ENCODE measurements at places on chromosomes 4 and X.

DNA sequence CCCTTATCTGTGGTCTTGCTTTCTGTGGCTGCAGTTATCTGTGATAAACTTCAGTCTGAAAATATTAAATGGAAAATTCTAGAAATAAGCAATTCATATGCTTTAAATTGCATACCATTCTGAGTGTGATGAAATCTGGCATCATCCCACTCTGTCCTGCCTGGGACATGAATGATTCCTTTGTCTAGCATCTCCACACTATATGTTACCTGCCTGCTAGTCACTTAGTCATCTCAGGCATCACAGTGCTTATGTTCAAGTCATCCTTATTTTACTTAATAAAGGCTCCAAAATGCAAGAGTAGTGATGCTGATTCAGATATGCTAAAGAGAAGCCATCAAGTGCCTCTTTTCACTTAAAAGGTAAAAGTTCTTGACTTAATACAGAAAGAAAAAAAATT lies 14.3 kb upstream of the RAB9B start:
- DNase-seq: no peak

GRCh38 chr4:80611678-80611979 lies 276.1 kb downstream of the CFAP299 start:
- no peak for DNase-seq

DNA sequence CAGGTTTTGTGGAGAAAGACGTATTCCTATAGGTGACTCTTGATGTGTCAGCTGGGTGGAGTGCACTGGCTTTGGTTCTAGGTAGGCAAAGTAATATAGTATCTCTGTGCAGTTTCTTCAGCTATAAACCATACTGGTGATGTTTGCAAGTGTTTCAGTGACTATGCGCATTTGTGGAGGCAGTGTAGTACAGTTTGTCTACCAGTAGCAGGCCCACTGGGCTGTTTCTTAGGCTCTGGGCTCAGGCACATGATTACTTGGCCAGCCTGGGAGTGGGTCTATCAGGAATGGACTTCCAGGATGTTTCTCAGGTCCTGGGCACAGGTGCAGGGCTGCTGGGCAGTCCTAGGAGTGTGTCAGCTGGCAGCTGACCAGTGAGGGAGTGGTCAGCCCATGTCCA lies 51.9 kb upstream of the INTU start:
- DNase-seq: no peak

DNA sequence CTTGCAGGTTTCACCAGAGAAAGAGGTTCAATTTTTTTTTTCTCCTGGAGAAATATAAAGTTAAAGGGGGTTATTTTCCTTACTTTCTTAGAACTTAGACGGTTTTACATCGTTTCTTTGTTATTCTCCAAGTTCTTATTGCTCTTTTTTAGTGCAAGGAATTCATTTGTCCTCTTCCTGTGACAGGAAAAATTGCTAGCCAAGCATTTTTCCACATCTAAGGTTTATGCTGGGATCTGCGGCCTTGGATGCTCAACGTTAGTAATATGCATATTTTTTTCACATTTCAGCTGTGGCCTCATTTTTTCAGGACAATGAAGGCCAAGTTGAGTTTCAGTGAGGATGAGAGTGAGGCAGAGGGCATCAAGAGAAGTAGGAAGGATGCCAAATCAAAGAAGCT lies 948.9 kb downstream of the PCDH19 start:
- no peak for DNase-seq

- DNase-seq: no peak
These were observed 21.9 kb downstream of the SMS start for GRCh38 chrX:21962361-21962760.

DNA sequence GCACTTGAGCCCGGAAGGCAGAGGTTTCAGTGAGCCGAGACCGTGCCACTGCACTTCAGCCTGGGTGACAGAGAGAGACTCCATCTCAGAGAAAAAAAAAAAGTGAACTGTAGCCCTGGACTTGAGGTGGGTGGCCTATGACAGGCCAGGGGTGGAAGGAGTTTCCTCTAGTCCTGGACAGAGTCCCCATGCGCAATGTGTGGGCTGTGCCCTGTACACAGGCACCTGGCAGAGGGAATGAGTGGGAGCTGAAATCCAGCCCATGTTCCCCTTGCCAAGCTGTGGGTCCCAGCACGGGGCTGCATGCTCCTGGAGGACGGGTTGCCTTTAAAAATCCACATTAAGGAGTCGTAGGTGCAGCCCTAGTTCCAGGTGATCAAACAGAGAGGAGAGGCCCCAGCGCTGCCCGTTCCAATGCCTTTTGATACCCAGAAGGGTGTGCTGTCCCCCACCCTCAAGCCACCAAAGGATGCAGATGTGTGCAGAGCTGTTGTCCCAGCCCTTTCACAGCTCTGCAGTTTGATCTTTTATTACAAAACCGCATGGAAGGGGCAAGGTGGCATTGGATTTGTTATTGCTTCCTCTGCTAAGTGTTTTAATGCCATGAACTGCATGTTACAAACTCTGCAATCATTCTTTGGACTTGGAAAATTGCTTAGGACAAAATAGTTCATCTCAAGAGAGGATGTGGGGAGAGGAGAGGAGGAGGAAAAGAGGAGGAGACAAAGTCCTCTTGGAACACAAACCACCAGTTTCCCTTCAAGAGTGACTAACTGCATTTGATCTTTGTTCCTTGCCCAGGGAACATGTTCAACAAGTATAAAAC lies 38.0 kb upstream of the PDK3 start:
- no peak for DNase-seq

GRCh38 chrX:24294619-24295018 lies 19.2 kb downstream of the SUPT20HL2 start:
- peak; percentile 13 for DNase-seq

DNA sequence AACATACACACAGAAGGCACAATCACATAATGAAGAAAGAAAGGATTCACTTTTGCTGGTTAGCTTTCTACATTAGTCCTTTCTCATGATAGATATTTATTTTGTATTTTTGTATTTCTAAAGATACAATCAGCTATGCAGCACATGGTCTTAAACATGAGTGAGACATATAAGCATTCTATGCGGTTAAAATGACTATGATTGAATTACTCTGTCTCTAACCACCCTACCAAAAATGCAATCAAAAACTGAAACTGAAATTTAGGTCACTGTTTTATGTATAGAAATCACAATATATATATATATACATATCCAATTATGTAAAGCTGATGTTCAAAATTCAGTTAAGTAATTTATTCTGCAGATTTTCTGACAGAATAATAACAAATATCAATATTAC lies 21.9 kb downstream of the CXXC4 start:
- DNase-seq: no peak

DNA sequence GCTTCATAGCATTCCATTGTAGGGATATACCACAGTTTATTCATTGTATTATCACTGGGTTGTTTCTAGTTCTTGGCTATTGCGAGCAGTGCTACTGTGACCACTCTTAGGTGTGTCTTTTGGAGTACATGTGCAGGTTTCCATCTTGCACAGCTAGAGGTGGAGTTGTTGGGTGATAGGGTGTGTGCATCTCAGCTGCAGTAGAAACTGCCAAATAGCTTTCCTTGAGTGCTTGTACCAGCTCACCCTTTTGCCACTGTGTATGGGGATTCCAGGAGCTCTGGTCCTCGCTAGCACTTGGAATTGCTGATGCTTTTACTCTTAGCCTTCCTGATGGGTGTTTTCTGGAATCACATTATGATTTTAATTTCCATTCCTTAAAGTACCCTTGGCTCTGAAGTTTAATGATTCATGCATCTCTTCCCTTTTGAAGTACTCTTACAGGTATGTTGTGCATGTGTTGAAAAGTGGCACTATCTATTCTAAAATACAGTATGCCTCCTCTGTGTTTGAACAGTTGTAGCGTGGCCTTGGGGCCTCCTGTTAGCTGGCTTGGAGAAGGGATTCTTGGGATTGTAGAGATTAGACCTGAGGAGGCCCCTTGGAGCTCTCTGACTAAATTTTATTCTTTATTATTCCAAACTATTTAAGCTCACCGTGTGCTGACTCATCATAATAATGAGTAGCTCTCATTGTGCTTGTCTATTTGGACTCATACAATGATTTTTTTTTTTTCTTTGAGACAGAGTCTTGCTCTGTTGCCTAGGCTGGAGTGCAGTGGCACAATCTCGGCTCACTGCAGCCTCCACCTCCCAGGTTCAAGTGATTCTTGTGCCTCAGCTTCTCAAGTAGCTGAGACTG lies 38.4 kb downstream of the HTT start:
- no peak for DNase-seq

GRCh38 chrX:112164420-112164819 lies 81.8 kb upstream of the TRPC5 start:
- DNase-seq: no peak

DNA sequence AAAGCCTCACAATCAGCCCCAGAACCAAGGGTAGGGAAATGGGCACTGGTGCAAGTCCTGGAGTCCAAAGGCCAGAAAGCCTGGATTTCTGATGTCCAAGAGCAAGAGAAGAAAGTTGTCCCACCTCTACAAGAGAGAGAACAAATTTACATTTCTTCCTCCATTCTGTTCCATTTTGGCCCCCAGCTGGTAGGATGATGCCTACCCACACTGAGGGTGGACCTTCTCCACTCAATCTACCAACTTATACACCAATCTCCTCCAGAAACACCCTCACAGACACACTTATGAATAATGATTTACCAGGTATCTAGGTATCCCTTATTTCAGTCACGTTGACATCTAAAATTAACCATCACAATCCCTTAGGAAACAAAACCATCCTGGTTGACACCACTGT lies 367.8 kb upstream of the GRIA3 start:
- DNase-seq: no peak
